ENCODE measurements at places on chromosomes 4 and X.

DNA sequence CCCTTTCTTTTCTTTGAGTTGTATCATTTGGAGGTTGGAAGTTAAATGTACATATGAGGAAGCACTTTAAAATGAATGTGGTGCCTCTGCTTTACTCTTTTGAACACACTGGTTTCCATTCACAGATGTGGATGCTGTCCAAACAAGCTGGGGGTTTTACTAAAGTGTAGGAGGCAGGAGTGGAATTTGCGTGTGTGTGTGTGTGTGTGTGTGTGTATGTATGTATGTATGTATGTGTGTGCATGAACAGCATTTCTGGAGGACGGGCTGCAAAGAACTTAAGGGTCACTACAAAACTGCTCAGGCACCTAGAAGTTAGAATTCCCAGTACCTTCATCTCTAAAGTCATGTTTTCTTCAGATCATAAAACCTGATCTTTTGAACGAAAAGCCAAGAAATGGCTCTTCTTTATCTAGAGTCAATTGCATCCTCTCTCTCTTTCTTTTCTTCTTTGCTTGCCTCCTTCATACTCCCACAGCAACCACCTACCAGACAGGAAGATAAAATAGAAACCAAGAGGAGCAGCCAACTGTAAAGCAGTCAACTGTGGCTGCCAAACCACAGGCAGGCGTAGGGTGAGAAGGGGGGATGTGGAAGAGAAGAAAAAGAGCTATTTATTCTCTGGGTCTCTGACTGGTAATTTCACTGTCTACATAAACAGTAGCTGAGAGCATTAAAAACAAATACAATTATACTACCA is 177.0 kb upstream of the RASGEF1B start:
- DNase-seq, result no peak

DNA sequence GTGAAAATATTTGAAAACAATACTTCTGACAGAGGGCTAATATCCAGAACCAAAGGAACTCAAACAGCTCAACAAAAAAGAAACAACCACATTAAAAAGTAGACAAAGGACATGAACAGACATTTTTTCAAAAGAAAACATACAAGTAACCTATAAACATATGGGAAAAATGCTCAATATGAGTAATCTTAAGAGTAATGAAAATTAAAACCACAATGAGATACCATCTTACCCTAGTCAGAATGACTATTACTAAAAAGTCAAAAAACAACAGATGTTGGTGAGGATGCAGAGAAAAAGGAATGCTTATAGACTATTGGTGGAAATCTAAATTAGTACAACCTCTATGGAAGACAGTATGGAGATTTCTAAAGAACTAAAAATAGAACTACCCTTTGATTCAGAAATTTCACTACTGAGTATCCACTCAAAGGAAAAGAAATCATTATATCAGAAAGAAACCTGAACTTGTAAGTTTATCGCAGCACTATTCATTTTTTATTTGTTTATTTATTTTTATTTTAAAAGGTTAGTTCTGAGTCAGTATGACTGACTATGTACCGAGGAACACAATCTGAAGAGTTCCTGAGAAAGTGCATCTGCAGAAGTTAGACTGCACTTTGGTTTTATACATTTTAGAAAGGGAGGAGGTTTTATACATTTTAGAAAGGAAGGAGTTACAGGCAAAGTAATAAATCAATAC is 231.3 kb downstream of the INPP4B start:
- peak; percentile 55 for DNase-seq

DNA sequence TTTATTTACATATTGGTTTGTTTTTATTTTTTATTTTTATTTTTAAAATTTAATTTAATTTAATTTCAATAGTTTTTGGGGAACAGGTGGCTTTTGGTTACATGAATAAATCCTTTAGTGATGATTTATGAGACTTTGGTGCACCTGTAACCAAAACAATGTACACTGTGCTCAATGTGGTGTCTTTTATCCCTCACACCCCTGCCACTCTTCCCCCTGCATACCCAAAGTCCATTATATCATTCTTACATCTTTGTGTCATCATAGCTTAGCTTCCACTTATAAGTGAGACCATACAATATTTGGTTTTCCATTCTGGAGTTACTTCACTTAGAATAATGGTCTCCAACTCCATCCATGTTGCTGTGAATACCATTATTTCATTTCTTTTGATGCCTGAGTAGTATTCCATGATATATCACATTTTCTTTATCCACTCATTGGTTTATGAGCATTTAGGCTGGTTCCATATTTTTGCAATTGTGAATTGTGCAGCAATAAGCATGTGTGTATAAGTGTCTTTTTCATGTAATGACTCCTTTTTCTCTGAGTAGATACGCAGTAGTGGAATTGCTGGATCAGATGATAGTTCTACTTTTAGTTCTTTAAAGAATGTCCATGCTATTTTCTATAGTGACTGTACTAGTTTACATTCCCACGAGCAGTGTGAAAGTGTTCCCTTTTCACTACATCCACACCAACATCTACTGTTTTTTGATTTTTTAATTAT is 157.1 kb downstream of the CPXCR1 start:
- no peak for DNase-seq

- DNase-seq, result peak; percentile 2
These were observed 101.1 kb downstream of the ATP8A1 start for GRCh38 chr4:42555828-42556227.

GRCh38 chrX:97938706-97939105 is 1055.0 kb downstream of the RPA4 start:
- DNase-seq, result peak; percentile 1

DNA sequence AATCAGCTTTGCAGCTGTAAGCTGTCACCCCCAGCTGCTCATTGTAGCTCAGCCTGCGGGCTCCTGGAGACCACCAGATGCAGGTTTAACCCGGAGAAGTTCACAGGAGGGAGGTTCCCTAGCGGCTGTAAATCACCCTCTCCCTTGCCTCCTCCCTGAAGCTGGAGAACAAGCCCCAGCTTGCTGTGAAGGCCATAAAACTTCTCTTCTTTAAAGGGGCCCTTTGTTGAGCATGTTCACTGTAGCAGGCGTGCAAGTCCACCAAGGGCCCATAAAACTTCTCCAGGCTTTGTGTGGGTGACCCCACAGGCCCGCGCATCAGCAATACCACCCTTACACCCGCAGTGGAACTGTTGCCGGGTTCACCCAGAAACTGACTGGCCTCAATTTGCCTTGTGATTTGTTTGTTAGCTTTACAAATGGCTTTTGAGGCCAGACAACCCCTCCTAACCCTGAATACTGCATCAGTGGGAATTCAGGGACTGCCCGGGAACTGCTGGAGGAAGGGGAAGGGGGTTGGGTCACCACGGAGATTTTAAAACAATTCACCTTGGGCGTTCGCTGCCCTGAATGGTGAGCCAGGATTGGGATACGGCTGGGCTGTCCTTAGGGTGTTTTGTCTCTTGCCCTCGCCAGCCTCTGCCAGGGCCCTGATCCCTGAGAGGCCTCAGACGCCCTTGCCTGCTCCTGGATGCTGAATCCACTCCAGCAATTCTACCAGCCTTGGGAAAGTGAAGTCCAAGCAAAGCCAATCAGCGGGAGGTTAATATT is 49.5 kb upstream of the ATP6AP2 start:
- no peak for DNase-seq

DNA sequence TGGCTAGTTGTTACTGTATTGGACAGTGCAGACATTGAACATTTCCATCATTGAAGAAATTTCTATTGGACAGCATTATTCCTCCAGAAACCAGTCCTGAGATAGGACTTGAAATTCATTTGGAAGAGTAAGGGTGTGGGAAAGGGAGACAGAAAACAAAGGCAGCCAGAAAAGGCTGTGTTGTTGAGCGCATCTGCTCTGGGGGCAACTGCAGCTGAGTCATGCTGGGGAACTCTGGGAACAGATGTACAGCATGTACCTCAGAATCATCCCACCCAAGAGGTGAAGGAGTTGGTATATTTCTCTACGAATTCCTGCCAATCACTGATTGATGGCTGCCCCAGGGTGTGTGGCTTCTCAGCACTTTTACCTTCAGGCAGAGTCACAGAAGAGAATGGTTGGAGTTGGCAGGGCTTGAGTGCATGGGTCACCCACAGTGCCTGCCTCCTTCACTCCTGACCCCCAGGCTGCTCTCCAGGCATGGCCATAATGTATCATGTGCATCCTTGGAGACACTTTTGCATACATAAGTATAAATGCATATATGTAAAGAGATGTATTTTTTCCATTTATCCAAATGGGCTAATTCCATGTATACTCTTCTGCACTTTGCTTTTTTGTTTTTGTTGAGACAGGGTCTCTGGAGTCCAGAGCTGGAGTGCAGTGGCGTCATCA is 39.4 kb downstream of the GEMIN8 start:
- DNase-seq, result no peak

DNA sequence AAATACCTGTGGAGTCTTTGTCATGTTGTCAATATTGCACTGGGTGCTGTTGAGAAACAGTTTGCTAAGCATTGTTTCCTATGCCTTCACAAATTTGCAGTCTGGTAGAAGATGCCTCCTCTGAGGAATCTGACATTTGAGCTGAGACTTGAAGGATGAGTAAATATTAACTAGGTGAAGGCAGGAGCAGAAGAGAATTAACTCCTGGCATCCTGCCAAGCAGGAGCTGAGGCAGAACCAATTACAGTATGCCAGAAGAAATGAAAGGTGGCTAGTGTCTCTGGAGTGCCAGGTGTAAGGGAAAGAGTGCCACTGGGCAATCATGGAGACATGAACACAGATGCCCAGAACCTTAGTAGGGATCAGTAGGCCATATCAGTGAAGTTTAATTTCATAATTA is 1778.2 kb upstream of the PCDH10 start:
- DNase-seq, result no peak

DNA sequence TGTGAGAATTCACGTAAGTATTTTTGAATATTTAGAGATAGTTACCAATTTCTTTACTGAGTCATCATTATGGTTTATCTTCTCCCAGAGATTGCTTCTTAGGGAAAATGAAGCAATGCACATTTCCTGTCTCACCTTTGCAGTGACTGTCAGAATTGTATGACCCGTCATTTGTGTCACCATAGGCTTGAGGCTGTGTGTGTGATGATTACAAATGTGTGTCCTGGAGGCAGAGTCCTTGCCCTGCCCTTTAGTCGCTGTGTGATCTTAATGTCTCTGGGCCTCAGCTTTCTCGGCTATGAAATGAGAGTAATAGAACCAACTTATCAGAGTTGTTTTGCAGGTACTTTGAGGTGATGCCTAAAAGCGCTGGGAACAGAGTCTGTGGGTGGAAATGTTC is 13.9 kb downstream of the HCCS start:
- DNase-seq, result no peak

- DNase-seq, result no peak
These were observed 65.6 kb upstream of the BLTP1 start for GRCh38 chr4:122086338-122087065.

- DNase-seq, result no peak
These were observed 274.4 kb upstream of the RASGEF1B start for GRCh38 chr4:81746071-81746470.

- no peak for DNase-seq
These were observed 31.0 kb upstream of the STX18 start for GRCh38 chr4:4572821-4573220.

DNA sequence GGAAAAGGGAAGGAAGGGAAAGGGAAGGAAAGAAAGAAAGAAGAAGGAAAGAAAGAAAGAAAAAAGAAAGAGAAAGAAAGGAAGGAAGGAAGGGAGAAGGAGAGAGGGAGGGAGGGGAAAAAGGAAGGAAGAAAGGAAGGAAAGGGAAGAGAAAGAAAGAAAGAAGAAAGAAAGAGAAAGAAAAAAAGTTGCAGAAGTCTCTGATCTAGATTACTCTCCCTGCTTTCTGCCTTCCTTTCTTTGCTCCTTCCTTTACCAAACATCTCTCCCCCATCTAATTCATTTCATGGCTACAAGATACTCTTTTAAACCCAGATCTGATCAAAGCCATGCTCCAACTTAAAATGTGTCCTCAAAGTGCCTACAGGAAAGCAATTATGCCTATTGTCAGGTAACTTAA is 148.6 kb downstream of the KIT start:
- no peak for DNase-seq

- DNase-seq, result no peak
These were observed 23.2 kb downstream of the CXorf58 start for GRCh38 chrX:23930894-23931604.

- DNase-seq, result no peak
These were observed 18.0 kb upstream of the FAM47E start for GRCh38 chr4:76233529-76233928.

DNA sequence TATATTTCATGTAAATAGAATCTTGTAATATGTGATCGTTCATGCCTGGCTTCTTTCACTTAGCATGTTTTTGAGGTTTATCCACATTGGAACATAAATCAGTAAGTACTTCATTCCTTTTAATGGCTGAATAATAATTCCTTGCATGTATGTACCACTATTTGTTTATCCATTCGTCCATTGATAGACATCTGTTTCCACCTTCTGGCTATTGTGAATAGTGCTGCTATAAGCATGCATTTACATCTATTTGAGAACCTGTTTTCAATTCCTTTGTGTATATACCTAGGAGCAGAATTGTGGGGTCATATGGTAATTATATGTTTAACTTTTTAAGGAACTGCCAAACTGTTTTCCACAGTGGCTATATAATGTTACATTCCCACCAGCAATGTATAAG is 356.7 kb upstream of the DIPK2B start:
- DNase-seq, result no peak

GRCh38 chr4:98501383-98501782 is 157.0 kb downstream of the TSPAN5 start:
- no peak for DNase-seq

DNA sequence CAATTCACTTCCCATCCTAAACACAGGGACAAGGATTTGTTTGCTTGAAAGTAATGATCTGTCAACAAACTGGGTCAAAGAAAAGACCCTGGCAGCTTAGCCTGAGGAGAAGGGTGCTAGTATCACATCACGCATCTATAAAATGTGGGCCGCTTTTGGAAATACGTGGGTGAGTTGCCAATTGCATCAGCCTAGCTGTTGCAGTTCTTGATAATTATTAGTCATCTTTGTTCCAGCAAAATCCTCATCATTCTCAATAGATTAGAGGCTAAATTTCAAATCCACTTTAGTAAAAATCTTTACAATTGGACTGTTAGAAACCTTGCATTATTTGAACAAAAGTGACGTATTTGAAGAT is 33.6 kb upstream of the TAPT1 start:
- DNase-seq, result peak; percentile 28

GRCh38 chr4:125624951-125625350 is 310.2 kb downstream of the FAT4 start:
- DNase-seq, result no peak

GRCh38 chr4:56130606-56131155 is 181.9 kb downstream of the CEP135 start:
- DNase-seq, result no peak

- no peak for DNase-seq
These were observed 82.9 kb upstream of the EXOC1L start for GRCh38 chr4:55736605-55737183.

- DNase-seq, result no peak
These were observed 128.7 kb upstream of the GALNT7 start for GRCh38 chr4:173039617-173040577.

DNA sequence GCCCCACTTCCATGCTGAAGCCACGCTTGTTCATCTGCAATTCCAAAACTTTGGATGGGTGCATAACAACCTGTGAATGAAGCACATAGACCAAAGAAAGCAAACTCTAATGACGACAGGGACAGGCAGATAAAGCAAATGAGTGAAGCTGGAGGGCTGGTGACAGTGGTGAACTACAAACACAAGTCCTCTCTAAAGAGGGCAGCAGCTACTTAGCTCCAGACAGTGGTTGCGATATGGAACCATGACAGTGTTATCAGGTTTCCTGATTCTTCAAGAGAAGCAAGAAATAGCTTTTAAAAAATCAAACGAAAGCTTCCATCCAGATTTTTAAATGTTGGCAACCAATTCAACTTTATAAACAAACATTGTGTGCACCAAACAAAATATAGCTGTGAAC is 23.8 kb downstream of the NOX1 start:
- no peak for DNase-seq
